EL (cell line): ENCODE measurements at places on chromosomes 6 and 20.

GRCh38 chr6:157741948-157742556 lies 81.0 kb upstream of the SNX9 start:
- DNase-seq = no peak

DNA sequence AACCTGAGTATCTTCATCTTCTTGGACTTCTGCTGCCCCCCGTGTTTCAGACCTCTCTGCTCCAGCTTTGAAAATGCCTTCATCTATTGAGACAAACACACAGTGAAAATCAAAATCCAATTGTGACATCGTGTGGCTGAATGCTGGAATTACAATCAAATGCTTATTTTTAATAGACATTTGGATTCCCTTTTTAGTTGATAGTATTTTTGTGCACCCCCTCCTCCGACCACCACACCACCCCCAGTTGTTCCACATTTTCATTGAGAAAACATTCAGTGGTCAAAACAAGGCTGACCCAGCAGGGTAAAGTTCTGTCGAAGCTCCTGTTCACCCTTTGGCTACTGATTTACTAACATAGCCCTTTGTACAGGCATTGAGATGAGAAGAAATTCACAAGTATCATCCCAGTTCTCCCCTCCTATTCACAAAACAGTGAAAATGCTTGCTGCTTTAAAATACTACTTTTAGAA lies 79.0 kb downstream of the NRSN1 start:
- peak; percentile 34 for DNase-seq

DNA sequence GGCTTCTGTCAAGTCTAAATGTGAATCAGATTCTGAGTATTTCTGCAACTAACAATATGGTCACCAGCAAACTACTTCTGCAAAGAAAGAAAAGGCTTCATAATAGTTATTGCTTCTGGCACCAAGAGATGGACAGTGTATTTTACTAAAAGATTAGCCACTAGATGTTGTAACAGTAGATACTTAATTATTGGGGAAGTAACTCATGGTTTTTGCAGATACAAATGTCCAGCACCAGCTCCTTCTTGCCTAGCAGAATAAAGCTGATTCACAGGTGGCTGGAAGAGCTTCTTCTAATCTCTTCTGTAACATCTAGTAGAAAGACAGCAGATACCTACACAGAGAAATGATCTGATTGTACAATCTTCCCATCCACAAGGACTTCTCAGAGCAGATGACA lies 21.2 kb downstream of the ATXN1 start:
- DNase-seq = no peak

GRCh38 chr6:48123601-48124000 lies 12.6 kb upstream of the PTCHD4 start:
- DNase-seq = no peak

- DNase-seq = no peak
These were observed 122.8 kb upstream of the EEF1E1 start for GRCh38 chr6:8225113-8225512.

- no peak for DNase-seq
These were observed 187.0 kb upstream of the TAB2 start for GRCh38 chr6:149130508-149130907.

DNA sequence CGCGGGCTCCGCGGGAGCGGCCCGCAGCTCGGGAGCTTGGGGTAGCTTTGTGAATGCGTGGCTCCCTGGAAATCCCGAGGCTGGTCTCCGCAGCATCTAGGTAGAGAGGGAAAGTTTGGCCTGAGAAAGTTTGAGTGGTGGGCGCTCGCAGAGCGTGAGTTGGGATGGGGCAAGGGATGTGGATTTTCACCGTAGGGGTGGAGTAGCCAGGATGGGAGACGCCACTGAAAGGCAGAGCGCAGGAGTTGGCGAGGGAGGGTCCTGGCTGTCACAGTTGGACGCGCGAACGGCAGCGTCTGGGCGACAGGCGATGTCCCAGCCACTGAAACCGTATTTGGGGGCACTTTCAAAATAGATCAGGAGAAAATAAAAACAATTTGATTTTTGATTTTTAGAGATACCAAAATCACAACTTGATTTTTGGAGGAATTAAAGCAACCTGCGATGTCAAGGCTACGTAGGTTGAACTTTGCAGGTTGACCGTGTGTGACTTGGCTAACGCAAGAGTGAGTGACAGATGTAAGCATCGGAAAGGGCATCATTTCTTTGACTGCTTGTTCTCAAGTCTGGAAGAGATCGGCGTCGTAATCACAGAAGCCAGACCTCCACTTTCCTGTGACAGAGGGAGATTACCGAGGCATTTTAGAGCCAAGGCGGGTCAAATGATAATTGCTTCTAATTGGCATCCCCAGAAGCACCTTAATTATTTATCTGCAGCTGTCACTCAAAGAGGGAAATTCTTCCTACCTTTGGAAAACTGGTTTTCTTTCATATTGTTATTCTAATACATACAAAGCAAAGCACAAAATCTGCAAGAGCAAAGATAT lies 646 bp downstream of the HEY2 start:
- DNase-seq = no peak

- DNase-seq = no peak
These were observed 541.6 kb upstream of the MAN1A1 start for GRCh38 chr6:119891206-119891605.

GRCh38 chr6:140855520-140855919 lies 1277.2 kb upstream of the GJE1 start:
- DNase-seq = no peak

DNA sequence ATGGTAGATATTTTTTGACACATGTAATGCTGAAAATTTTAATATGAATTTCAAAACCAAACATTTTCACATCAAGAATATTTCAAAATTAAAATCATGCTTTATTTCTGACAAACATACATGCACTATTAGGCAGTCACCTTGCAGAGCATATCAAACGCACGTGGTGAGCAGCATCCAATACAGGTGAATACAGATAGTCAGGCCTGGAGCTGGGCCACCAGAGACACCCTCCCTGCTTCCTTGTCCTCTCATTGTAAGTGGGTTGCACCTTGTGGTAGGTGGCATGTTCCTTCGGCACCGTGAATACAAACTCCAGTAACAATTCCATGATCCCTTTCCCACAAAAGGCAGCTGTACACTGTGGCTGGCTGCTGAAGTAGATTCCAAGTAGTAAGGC lies 8.9 kb downstream of the REV3L start:
- DNase-seq = no peak

GRCh38 chr6:70651326-70651905 lies 16.3 kb upstream of the SMAP1 start:
- DNase-seq = no peak

GRCh38 chr20:7195704-7196103 lies 428.2 kb downstream of the BMP2 start:
- DNase-seq = no peak

DNA sequence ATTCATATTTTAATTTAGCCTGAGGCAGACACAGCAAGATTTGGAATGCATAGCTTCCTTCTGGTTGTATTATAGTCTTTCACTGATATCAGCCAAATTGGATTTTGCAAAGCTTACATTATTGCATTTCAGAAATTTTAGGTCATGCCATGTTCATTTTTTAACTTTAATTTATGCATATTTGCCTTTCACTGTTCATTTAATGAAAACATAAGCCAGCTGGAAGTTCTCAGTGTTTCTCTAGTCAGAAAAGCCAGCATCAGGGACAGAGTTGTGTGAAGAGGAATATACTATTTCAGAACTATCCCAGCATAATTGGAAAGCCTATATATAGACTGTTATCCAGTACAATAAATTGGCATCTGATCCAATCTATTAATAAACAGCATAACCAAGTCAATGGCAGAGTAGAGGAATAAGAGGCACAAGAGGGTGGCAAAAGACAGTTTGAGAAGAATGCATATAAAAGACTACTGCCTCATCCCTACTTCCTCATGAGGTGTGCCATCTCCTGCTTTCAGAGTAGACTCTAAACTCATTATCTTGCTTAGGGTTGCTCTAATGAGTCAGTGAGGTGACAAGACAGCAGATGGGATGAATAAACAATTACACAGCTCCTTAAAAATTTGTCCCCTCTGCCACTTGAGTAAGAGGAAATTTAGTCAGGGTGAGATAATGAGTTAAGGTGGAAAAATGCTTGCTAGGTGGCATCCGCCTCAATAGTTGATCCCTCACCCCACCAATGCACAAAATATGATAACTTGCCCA lies 159.8 kb upstream of the HCRTR2 start:
- no peak for DNase-seq

GRCh38 chr6:116393430-116393829 lies 22.7 kb downstream of the DSE start:
- no peak for DNase-seq
